Cardiac septum (tissue), 1 donor: ENCODE measurements at places on chromosomes 5 and 9. TPM values are rescaled to one million over a fixed set of nuclear protein-coding genes. Genes with fewer than 3 reads are reported as not detected.

GRCh38 chr5:74112372-74113195, 486.6 kb downstream of the ARHGEF28 start:
- no peak for DNase-seq

DNA sequence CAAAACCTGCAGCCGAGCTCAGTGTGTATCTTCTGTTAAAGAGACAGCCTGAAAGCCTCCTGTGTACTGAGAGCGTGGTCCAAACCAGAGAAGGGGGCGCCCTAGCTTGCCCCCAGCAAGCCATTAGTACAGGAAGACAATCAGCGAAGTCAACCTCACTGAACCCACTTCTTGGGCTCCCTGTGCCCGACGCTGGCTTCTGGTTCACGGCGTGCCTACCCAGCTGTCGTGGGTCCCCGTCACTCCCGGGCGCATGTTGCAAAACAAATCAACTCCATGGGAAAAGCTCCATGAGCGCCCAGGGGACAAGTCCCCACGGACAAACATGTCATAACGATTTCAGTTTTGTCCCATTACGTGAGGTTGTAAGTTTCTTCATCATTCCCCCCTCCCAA, 326.9 kb downstream of the SH3GL2 start:
- no peak for DNase-seq

INSL6 gene
- not detected for total RNA-seq

ACER2 gene
- 4.1 TPM for total RNA-seq

GRCh38 chr5:84036842-84037241, 316.2 kb upstream of the HAPLN1 start:
- DNase-seq, result no peak

OTULINL gene
- 1.8 TPM for total RNA-seq

IGIP gene
- total RNA-seq, result 15.9 TPM

- DNase-seq, result no peak
Measured at GRCh38 chr5:132387640-132388117, 18.2 kb downstream of the SLC22A5 start.

- no peak for DNase-seq
Measured at GRCh38 chr5:105167092-105167491, 1604.5 kb upstream of the NUDT12 start.
